Colonic mucosa (tissue), 4 donors: ENCODE measurements at places on chromosomes 7 and 10.

GRCh38 chr7:68176974-68177373 is 1180.3 kb downstream of the TYW1 start:
- peak; percentile 17 for DNase-seq
- no peaks in the 10 kb centered on the region for H3K4me1 ChIP-seq
- H3K4me3 ChIP-seq: no peak overlapping the region
- no peaks in the 10 kb centered on the region for H3K27me3 ChIP-seq

DNA sequence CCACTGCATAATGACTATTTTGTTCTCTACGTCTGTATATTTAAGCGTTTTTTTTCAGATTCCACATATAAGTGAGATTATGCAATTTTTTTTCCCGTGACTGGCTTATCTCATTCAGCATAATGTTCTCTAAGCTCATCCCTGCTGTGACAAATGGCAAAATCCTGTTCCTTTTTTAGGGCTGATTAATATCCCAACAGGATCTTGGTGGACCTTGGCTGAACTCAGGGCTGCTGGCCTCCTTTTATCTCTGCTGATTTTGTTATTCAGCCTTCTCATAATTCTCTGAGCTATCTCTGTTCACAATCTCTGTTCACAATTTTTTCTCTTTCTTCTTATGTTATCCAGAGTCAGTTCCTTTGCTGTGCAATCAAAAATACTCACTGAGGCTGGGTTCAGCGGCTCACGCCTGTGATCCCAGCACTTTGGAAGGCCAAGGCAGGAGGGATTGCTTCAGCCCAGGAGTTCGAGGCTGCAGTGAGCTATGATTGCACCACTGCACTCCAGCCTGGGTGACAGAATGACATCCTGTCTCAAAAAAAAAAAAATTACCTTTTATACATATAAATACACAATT is 1035.9 kb upstream of the AUTS2 start:
- no peak overlapping the region for H3K4me3 ChIP-seq
- no peaks in the 10 kb centered on the region for H3K4me1 ChIP-seq
- H3K27ac ChIP-seq: no peak overlapping the region
- H3K36me3 ChIP-seq: no peaks in the 10 kb centered on the region
- no peaks in the 10 kb centered on the region for H3K27me3 ChIP-seq
- no peak for DNase-seq

GRCh38 chr10:89785095-89785494 is 83.7 kb downstream of the KIF20B start:
- H3K27ac ChIP-seq: no peak overlapping the region
- H3K36me3 ChIP-seq: no peaks in the 10 kb centered on the region
- no peak for DNase-seq
- H3K27me3 ChIP-seq: no peaks in the 10 kb centered on the region

- H3K27ac ChIP-seq: no peak overlapping the region
- no peak for DNase-seq
- H3K4me3 ChIP-seq: no peak overlapping the region
- no peaks in the 10 kb centered on the region for H3K4me1 ChIP-seq
- H3K36me3 ChIP-seq: no peaks in the 10 kb centered on the region
Observed at GRCh38 chr7:77242554-77242953, 42.9 kb upstream of the FGL2 start.

DNA sequence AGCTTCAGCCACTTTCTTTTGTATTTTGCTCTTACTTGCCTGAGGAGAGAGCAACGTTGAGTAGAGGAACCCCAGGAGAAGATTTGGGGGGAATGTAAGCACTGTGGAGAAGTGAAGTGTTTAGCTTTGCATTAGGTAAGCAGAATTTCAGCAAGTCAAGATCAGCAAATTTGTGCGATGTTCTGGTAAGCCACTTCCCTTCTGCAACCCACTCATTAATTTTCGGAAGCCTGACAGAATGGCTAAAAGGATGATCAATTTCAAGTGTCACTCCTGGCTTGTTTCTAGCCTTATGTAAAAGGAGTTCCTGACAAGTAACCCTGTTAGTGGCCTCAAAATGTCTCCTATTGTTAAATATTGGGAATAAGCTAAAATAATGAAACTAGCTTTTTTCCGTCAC is 48.5 kb upstream of the NXPH1 start:
- H3K27ac ChIP-seq: no peak overlapping the region
- H3K4me1 ChIP-seq: no peaks in the 10 kb centered on the region
- no peaks in the 10 kb centered on the region for H3K36me3 ChIP-seq
- DNase-seq: no peak
- H3K4me3 ChIP-seq: no peak overlapping the region

DNA sequence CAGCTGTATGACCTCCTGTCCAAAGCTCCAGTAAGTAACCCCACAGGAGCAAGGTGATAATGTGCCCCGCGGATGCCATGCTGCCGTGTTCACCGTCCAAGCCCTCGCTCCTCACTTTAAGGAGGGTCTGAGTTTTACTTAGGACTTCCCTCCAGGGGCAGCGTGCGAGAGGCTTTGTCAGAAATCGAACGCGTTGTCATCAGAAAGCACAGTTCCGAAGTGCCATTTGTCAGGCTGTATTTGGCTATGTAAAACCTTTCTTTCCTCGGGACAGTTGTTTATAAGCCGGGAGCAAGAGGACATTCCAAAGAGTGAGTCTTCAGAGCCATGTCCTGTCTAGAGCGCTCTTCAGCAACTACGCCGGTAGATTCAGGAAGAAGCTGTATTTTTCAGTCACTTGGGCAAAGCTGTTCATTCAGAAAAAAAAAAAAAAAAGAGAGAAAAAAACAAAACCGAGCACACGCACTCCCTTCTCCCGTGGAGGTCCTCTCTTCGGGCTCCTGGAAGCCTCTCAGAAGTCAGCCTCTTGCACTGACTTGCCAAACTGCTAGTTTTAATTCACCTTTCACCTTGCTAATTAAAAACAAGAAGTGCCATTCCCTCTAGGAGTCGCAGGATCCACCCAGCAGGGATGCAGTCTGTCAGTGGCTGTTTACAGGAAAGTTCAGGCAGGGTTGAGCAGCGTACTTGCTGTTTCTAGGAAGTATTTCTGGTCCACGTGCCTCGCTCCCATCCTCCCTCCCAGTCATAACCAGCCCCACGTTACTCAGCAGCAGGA is at the start of gene SEMA3E:
Gene SEMA3E (minus strand): TSS at position 676 of the 778 bp plus-strand sequence.
- no peaks in the 10 kb centered on the region for H3K27me3 ChIP-seq
- H3K4me1 ChIP-seq: no peaks in the 10 kb centered on the region
- DNase-seq: peak; percentile 21
- H3K4me3 ChIP-seq: peak within 1 kb of the TSS; percentile 18
- no peaks in the 10 kb centered on the region for H3K36me3 ChIP-seq

DNA sequence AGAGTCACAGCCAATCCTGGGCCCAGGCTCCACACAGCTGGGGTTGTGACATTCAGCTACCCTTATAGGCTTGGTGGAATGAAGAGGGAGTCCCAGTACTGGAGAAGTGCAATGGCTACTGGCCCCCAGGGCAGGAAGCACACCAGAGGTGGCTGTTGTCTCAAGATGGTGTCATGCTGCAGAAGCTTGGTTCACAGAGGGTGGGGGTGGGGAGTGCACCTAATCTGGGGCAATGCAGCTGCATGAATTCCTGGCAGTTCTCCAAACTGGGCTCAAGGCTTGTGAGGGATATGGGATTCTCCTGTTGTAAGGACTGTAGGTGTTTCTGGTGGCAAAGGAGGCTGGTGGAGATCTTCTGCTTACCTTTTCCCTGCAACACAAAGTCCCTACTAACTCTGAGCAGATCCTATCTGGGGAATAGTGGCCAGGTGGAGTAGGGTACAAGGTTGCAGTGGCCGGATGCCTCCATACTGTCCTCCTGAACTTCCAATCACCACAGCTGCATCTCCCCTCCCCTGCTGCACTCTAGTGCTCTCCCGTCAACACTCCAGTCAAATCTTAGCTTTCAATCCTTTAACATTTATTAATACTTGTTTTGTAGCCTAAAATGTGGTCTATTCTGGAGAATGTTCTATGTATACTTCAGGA is 27.4 kb upstream of the PLA2G12B start:
- no peaks in the 10 kb centered on the region for H3K36me3 ChIP-seq
- no peak overlapping the region for H3K4me3 ChIP-seq
- H3K27me3 ChIP-seq: no peaks in the 10 kb centered on the region
- no peak overlapping the region for H3K27ac ChIP-seq
- no peaks in the 10 kb centered on the region for H3K4me1 ChIP-seq
